ENCODE measurements at places on chromosomes 5 and 9.
A peak's percentile ranks its signal among the peaks of the same experiment; 100 is the strongest.

GRCh38 chr5:87020099-87020934 is 247.4 kb upstream of the RASA1 start:
- peak; percentile 4 for DNase-seq

- DNase-seq = no peak
Measured at GRCh38 chr9:19998153-19998552, 209.3 kb upstream of the SLC24A2 start.

DNA sequence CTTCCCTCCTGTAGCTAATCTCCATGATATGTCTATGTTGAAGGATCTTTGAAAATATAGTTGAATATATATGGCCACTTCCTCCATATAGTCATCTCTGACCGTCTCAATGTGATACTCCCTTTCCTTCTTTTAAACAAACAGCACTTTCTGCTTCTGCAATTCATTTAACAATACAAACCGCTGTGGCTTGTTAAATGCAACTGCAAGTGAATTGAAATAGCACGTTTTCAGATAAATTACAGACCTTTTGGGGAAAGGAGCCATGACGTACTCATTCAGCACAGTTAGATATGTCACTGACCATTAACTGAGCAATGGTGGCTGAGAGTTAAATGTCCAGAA is 82.5 kb downstream of the FBXO38 start:
- no peak for DNase-seq

- DNase-seq = no peak
Measured at GRCh38 chr5:76789991-76790581, 28.7 kb upstream of the F2RL1 start.

DNA sequence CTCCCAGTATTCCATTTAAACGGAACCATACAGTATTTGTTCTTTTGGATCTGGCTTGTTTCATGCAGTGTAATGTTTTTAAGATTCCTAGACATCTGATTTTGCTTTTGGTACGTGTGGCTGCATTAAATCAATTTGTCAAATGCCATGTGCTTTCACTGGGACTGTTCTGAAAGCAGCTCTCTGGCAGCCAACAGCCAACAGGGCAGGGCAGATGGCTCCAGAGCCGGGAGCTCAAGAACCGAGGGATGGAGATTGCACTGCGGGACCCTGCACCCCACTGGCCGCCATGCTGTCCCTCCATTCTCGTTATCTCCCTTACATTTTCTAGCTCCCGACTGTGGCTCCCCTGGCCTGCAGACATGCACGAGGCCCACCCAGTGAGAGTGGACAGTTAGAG is 33.4 kb upstream of the AIF1L start:
- no peak for DNase-seq
